ENCODE measurements at places on chromosomes 12 and 14.

GRCh38 chr12:80559766-80560165 is 115.7 kb downstream of the PTPRQ start:
- no peak for DNase-seq

GRCh38 chr12:121925358-121925695 is 6.9 kb downstream of the CFAP251 start:
- DNase-seq = no peak

GRCh38 chr14:95413289-95414215 is 93.8 kb upstream of the CLMN start:
- DNase-seq = no peak

DNA sequence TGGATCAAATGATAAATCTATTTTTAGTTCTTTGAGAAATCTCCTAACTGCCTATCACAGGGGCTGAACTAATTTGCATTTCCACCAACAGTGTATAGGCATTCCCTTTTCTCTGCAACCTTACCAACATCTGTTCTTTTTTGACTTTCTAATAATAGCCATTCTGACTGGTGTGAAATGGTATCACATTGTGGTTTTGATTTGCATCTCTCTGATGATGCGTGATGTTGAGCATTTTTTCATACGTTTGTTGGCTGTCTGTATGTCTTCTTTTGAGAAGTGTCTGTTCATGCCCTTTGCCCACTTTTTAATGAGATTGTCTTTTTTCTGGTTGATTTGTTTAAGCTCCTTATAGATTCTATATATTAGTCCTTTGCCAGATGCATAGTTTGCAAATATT is 67.1 kb downstream of the IFNG-AS1 start:
- no peak for DNase-seq

Data from central memory CD4-positive, alpha-beta T cell (primary cell).